Nephron progenitor cell (in vitro differentiated cells): ENCODE measurements at places on chromosomes 12 and 14.
A peak's percentile ranks its signal among the peaks of the same experiment; 100 is the strongest.

DNA sequence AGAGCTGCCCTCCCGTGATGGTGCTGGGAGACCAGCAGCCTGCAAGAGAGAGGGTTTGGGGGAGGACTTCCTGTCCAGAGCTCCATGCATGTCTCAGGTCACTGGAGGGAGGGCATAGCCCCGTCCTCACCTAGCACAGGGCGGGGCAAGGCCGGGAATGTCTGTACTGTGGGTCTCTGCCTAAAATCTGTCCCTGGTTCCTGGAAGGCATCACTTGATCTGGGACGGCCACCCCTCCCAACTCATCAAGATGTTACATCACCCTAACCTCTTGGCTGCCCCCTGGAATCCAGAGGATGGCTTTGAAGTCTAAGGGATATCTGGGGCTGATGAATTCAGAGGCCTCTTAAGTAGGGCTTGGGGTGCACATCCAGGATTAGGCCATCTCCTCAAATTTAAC is 37.0 kb upstream of the MEG3 start:
- DNase-seq = no peak

DNA sequence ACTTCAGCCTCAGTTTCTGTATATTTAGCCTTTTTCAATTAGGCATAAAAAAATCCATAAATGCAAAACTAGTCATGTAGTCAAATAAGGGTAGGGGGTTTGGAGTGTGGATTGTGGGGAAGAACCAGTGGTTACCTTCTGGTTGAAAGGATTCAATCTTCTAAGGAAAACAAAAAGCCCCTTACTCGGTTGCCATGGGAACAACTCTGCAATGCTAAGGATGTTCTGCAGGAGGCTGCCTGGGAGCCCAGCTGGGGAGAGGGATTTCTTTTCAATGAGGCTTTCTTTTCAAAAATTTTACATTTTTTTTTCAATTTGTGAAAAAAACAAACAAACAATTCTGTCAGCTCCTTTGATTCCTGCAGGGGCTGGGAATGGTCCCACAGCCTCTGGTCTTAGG is 67.2 kb downstream of the SLC8A3 start:
- DNase-seq = peak; percentile 8

DNA sequence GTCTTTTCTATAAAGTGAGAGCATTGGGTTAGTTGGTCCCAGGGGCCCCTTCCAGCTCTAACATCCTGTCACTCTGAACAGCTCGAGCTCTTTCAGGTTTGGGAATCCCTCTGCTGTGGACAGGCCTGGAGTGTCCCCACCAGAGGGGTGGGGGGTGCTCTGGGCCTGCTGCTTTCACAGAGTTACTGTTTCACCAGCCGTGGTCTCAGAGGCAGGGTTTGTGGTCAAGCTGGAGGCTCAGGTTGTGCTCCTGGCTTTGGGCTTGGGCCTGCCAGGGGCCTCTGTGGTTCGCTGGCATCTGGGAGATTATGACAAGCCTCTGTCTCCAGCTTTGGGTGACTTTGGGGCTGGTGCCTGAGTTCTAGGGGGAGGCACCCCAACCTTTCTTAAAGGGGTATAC is 59.6 kb downstream of the FBXL14 start:
- no peak for DNase-seq

DNA sequence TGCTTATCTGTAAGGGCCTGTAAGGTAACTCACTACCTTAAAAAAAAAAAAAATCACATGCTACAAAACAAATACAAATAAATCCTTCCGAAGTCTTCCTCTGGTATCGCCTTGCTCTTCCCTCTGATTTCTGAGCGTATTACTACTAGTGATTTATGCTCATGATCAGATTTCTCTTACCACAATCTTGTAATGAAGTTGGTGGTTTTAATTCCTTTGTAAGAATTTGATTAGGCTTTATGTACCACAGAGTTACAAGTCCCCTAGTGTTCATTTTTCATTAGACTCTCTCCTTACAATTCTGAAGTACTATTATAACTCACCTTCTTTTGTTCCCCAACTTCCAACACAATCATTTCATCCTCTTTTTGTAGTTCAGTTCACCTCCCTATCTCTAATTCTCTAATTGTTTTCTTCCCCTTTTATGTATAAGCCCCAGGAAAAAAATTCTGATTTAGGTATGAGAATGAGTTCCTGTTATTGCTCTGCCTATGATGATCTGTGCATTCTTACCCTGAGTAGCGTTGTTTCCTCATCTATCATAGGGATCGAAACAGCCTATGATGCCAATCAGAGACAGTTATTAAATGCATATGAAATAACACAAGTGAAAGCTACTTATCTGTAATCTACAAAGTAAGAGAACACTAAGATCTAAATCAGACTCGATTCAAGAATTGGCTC is 81.5 kb downstream of the EPS8 start:
- no peak for DNase-seq

GRCh38 chr12:2092890-2093289 is 40.1 kb downstream of the CACNA1C start:
- DNase-seq = no peak

DNA sequence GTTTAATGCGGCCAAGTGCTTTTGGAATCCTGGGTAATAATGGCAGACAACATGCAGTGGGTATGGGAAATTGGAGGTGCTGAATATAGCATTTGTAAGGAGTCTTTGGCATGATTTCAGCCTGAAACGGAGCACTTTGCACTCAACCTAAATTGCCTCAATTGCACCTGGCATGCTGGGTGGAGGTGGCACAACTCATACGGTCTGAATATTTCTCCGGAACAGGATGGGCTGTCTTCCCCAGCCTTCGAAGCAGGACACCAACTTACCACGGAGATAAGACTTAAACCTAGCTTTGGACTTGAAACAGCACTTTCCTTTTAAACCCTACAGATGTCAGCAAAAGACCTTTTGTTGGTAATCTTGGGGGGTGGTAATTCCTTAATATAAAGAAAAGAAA is 153.7 kb upstream of the SRRM4 start:
- no peak for DNase-seq

DNA sequence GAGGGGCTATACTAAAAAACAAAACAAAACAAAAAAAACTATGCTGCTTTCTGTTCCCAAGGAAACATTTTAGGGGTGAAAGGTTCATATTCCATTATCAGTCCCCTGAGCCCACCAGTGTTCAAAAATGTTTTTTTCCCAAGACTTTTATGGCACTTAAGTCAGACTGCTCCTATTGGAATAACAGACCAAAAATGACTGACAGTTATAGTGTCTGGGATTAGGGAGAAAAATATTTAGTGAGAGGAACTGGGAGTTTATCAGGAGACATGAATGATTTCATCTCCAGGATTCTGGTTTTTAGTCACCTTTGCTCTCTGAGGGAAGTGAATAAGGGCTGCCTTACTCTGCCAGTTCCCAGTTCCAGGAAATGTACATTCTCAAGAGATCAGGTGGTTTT is 68.0 kb downstream of the PDE3A start:
- DNase-seq = no peak
